HAP-1 (cell line): ENCODE measurements at places on chromosomes 5 and 9.

GRCh38 chr5:33969572-33970452 lies 14.7 kb downstream of the SLC45A2 start:
- DNase-seq = peak; percentile 28

- no peak for DNase-seq
Measured at GRCh38 chr5:5838493-5838892, 416.0 kb downstream of the ICE1 start.

DNA sequence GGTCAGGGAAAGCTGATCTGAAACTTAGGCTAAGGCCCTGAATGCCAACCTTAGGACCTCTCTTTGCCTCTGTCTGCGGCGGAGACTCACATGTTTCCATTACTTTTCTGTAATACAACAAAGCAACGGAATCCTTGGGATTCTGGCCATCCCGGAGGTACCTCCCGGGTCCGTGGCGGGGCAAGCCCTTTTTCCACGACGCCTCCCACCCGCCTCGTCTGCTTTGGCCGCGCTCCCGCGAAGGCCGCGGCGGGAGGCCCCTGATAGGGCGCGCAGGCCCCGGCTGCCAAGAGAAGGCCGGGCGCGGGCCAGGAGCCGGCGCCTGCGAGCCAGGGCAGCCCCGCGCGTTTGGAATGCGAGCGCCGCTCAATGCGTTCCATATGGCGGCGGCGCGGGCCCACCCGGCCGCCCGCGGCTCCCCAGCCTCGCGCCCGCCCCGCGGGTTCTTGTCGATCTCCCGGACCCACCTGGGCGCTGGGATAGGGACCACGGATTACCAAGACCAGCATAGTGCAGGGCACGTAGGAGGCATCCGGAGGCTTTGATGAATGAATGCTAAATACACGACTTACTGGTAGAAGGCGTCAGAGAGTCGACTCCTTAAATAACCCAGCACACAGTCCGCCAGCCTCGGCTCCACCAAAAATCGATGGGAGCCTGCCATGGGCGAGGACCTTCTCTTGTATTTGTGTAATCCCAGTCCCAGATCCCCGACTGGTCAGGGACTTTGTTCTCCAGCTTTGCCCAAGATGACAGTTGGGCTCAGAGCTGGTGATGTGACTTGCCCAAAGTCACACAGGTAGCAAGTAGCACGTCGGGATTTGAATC lies 17.5 kb upstream of the PHF19 start:
- DNase-seq = no peak

- no peak for DNase-seq
Measured at GRCh38 chr5:143564417-143564816, 160.9 kb upstream of the NR3C1 start.

DNA sequence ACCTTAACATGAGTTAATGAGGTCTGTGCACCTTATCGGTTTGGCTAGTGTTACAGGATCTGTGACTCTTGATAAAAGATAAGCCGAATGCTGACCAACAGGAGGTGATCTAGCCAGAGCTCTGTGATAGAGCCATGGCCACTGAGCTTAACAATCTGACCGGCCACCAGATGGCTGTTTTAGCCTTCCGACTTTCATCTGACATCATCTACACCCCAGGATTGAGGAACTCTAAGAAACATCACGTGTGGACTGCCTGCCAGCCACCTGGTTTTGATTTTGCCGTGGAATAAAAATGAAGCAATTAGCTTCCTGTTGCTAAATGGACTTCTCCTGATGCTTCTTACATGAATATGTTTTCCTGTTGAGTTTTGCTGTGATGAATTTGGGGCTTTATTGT lies 281.3 kb downstream of the CEMIP2 start:
- no peak for DNase-seq

DNA sequence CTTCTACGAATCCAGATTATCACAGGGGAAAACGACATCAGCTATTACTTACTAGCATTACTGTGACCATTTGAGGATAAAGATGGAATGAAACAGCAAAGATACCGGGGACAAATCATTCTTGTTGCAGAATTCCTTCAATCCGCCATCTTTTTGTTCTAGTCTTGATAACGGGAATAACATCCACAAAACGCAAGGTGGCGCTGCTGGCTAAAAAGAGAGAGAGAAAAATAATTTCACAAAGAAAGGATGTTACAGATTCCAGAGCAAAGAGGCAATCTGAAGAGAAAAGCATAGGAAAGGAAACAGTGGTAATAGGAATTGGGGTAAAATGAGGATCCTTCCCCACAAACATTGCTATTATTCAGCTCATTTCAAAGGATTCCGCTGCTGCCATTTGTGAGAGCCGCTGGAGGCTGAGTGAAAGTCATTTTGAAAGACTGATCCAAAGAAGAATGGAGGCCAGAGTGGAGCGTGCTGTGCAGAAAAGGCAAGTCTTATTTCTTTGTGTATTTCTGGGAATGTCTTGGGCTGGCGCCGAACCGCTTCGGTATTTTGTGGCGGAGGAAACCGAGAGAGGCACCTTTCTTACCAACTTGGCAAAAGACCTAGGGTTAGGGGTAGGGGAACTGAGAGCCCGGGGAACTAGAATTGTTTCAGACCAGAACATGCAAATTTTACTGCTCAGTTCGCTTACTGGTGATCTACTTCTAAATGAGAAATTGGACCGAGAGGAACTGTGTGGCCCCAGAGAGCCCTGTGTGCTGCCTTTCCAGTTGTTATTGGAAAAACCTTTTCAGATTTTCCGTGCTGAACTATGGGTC lies at the start of gene PCDHB7:
Gene PCDHB7 (plus strand): TSS at position 264 of the 824 bp plus-strand sequence. CDS start 192 bp downstream, at position 456.
- peak; percentile 32 for DNase-seq

GRCh38 chr5:15690611-15691010 lies 190.6 kb downstream of the FBXL7 start:
- no peak for DNase-seq

DNA sequence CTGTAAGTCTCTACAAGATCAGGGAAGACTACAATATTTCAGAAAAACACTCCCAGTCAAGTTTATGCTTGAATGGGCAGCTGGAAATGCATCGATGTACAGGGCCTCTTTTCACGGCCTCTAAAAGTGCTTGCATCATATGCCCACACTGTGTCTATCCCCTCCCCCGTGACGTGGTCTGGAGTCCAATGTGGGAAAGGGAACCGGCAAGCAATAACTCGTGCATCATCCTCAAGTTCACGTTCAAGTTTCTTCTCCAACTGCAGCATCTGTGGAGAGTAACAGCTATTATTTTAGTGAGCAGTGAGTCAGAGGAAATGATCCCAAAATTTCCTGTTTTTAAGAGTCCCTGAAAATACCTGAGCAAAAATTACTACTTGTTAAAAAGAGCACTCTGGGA lies 22.3 kb downstream of the ATPSCKMT start:
- DNase-seq = no peak
